ENCODE measurements at places on chromosomes 5 and 9.

DNA sequence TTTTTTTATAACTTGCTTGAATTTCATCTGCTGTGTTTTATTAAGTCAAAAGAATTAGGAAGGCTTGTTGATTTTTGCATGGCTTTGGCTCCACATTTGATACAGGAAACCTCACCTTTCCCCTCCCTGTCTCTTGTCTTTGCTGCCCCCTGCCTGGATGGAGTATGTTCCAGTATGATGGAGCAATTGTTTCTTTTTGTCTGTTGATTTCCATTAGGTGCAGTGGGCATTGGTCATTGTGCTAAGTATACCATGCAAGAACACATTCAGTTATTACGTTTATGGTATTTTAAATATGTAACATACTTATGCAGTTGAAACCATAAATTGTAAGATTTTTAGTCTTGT is 19.6 kb downstream of the TJP2 start:
- no peak for DNase-seq

GRCh38 chr5:142551338-142552067 is 134.4 kb downstream of the FGF1 start:
- DNase-seq: no peak

- no peak for DNase-seq
Observed at GRCh38 chr9:80649001-80649420, 1040.3 kb downstream of the TLE1 start.

GRCh38 chr5:82421119-82421518 is 143.0 kb upstream of the RPS23 start:
- DNase-seq: no peak

DNA sequence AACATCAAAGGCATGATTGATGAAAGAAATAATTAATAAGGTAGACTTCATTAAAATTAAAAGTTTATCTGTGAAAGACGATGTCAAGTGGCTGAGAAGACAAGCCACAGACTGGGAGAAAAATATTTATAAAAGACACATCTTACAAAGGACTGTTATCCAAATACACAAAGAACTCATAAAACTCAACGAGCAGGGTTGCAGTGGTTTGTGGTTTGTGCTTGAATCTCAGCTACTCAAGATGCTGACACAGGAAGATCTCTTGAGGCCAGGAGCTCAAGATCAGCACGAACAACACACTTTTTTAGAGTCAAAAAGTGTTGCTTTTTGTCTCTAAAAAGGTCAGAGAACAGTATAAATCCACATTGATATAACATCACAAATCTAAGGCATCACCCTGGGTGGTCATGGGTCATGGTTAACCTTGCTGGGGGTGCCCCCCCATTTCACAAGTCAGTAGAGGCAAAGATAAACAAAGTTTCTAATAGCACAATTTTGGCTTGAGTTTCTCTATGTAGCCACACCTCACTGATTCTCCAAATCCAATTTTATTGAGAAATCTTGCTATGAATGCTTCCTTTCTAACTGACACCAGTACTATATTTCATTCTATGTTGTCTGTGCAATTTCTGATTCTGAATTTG is 342.9 kb upstream of the RPS23 start:
- DNase-seq: no peak

- DNase-seq: no peak
Observed at GRCh38 chr5:9781890-9782289, 151.7 kb upstream of the TAS2R1 start.

DNA sequence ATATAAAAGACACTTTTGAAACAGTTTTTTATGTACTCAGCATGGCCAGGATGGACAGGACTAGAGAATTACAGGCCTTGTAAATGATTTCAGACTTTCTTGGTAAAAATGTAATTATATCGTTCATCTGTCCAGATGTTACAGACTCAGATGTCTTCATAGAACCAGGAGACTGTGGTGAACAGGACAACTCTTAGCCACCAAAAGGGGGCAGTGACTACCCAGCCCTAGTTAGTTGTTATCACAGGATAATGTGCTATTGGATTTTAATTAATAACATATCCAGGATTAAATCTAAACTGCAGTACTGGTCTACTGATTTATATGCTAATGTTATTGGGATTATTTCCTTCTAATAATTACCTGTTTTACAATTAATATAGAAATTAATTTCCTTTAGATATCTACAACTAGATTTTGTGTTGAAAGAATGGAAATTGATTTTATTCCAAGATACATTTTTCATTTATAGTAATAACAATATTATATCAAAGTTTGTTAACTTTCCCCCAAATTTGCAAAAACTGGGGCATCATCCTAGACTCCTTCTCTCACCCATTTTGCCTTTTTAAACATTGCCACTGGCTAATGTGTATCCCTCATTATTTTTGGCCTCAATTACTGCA is 99.4 kb downstream of the MTREX start:
- no peak for DNase-seq

DNA sequence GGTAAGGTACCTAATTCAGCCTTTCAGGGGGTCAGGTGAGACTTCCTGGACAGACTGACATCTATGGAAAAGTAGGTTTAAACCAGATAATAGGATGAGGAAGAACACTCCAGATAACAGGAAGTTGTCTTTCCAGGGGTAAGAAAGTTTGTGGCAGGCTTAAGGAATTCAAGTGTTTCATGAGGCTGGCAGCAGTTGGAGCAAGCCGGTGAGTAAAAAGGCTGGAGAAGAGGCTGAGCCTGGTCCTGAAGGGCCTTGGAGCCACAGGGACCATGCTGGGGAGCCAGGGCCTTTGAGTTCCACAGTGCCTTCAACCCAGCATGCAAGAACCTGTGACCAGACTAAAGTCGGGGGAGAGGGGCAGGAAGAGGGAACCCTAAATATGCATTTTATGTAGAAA is 353.4 kb downstream of the SPOCK1 start:
- DNase-seq: no peak

- no peak for DNase-seq
Observed at GRCh38 chr5:180083529-180084060, 12.0 kb upstream of the RNF130 start.

GRCh38 chr9:124133727-124134126 is 122.2 kb downstream of the LHX2 start:
- no peak for DNase-seq

DNA sequence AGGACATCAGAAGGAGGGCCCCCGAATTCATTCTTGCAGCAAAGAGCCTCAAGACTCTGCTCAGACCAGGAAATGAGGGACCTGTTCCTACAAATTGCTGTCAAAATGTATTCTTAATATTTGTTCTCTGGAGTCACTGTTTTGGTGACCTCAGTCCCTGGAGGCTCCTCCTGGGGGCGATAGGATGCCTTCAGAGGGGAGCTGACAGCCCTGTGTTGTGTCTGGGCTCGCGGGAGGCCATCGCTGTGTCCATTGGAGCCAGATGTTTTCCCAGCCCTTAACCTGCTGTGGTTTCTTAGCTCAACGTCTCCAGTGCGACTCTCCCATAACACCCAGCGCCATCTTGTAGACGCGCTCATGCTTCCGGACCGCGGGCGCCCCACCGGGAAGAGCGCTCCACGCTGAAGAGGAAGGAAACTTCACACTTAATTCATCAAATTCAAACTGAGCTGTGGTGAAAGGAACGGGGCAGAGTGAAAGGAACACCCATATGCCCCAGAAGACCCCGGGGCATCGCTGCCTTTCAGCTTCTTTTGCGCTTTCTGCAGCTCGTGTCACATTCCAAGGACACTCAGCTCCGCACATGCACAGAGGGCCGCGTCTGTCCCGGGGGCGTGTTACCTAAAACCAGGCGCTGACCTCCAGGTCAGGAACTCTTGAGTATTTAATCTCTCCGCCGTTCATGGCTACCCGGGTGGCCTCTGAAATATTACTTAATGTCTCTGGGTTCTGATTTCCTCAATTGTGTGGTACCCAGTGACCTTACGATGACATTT is 112.3 kb upstream of the GDNF start:
- DNase-seq: no peak

- no peak for DNase-seq
Observed at GRCh38 chr5:120472911-120473310, 8.8 kb downstream of the PRR16 start.

- peak; percentile 87 for DNase-seq
Observed at GRCh38 chr5:173764332-173765028, 123.7 kb upstream of the CPEB4 start.

GRCh38 chr9:68932458-68932857 is 81.5 kb downstream of the PRKACG start:
- no peak for DNase-seq

- no peak for DNase-seq
Observed at GRCh38 chr5:56206126-56206910, 26.8 kb downstream of the ANKRD55 start.

- no peak for DNase-seq
Observed at GRCh38 chr9:19252174-19252884, 21.8 kb downstream of the DENND4C start.

GRCh38 chr9:137112564-137113384 is 1.8 kb downstream of the DPP7 start:
- DNase-seq: no peak

- DNase-seq: peak; percentile 18
Observed at GRCh38 chr5:180820788-180821321, 18.2 kb upstream of the MGAT1 start.

DNA sequence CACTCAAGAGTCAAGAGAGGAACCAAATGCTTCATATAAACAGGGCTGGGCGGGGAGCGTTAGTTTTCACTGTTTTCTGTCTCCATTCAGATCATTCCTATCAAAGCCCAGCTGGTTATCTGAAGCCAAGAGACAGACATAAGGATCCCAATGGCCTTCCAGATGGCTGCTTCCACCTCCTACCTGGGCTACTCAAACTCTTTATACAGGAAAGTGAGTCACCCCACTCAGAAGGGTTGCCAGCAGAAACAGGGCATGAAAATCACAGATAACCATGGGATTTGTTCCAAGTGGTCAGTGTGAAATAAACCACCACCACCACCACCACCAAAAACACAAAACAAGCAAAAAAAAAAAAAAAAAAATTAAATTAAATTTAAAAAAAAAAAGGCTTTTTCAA is 5.5 kb downstream of the PRSS3 start:
- no peak for DNase-seq

- DNase-seq: no peak
Observed at GRCh38 chr9:20630241-20630943, 8.1 kb upstream of the MLLT3 start.

DNA sequence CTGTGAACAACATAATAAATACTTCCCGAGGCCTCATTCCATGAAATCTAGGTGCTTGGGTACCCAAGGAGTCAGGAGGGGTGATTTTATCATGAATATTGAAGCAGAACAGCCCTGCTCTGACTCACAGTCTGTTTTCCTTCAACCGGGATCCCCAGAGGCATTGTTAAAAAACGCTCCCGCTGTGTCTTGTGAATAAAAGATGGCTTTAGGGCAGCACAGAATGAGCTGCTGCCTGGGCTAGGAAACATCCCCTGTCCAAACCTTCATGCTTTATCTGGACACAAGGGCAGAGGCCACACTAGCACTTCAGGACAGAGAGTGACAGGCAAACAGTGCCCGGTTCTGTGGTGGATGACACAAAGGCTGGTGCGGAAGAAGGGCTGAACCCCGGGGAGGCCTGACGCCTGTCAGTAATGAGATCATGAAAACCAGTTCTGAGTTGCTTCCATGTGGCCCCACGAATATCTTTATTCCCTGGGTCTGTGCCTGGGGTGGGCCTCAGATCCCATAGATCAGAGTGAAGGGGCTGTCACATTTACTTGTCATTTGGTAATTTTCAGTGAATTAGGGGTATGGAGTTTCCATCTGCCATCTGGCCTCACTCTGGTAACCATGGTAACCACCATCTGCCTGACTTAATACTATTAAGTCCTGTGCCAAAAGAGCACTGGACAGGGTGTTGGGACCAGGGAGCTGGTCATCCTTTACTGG is 2.6 kb downstream of the IGFBPL1 start:
- DNase-seq: no peak

DNA sequence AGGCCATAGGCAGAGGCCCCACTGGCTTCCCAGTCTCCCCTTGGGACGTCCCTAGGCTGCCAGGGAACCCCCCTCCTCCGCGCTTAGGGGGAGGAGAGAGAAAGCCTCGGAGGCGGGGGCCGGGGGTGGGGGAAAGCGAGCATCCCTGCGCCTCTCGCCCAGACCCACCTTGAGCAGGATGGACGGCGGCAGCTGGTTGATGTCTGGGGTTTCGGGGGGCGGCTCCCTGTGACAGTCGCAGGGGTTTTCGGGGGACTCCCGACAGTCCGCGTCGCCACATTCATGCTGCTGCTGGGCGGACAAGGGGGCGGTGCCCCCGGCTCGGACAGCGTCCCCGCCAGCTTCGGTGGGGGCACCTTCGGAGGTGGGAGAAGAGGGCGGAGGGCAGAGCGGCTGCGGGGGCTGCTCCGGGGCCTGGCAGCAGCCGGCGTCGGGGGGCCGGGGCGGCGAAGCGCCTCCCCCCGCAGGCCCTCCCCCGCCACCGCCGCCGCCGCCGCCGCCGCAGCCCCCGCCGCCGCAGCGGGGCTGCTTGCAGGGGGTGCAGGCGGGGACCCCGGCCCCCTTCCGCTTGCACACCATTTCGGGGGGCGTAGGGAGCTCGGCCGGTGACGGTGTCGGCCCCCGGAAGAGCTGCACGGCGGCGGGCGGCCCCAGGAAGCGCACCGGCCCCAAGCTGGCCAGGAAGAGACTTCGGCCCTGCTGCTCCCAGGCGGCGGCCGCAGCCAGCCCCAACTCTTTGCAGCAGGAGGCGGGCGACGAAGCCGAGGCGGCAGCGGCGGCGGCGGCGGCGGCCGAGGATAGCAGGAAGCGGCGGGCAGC is 1.2 kb downstream of the FBXL17 start:
- DNase-seq: peak; percentile 53

DNA sequence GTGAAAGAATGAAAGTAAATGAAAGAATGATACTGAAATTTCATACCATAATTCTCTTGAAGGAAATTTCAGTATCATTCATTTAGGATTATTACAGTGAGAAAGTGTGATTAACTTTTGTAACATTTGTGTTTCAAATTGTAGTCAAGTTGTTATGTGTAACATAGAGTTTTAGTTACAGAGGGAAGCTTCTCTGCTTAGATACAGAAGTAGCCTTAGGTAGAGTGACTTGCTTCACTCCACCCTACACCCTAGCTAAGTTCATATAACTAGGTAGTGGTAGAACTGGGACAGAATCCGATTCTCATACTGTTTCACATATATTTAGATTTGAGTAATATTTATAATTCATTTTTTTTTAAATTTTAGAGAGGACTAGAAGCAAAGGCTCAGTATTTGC is 9.0 kb downstream of the RASA1 start:
- DNase-seq: no peak

- DNase-seq: no peak
Observed at GRCh38 chr5:37396352-37396751, 17.2 kb downstream of the WDR70 start.

- DNase-seq: no peak
Observed at GRCh38 chr5:176817369-176817840, 7.0 kb downstream of the UNC5A start.
